Renal cortical epithelial cell (primary cell): ENCODE measurements at places on chromosomes 12 and 14. TPM values are rescaled to one million over a fixed set of nuclear protein-coding genes. Genes with fewer than 3 reads are reported as not detected.
A peak's percentile ranks its signal among the peaks of the same experiment; 100 is the strongest.

The TMEM30B gene
- 0.45 and 4.2 TPM in 2 replicates for total RNA-seq

DNA sequence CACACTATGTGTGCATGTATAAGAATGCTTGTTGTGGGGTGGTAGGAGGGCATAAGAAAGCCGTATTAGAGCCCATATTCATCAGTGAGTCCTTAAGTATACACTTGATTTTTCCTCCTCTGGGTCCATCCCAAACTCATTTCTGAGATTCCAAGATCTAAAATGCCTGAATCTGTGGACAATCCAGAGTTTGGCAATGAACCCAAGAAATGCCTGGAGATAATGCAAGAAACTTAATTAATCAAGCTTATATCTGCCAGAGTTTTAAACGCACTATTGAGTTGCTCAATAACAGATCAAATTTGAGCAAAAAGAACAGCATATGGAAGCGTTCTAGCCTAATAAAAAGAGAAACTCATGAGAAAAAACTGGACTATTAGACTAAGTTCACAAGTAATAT lies 143.4 kb upstream of the NAV3 start:
- DNase-seq: no peak

The NID2 gene
- 20.3 and 106 TPM in 2 replicates for total RNA-seq

DNA sequence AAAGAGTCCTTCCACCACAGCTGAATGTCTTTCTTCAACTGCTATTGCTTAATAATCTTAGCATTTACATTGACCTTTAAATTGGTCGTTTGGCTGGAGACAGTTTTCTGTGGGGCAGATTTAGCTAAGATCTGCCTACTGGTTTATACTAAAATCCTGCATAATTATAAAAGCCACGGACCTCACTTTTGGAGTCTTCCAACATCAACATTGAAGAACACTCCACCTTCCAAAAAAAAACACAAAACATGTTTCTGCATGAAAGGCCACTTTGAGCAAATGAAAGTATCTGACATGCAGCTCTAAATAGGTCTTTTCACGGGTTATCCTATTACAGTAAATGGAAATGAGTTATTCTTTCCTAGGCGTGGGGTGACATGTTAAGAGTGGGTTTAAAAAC lies 57.0 kb upstream of the KRR1 start:
- DNase-seq: no peak

The NRL gene
- 1.6 and 2.4 TPM in 2 replicates for total RNA-seq

GRCh38 chr12:40946612-40947194 lies 241.4 kb upstream of the PDZRN4 start:
- peak; percentile 48 for DNase-seq

GRCh38 chr14:95817271-95817670 lies 59.4 kb upstream of the TUNAR start:
- no peak for DNase-seq

- DNase-seq: no peak
Measured at GRCh38 chr12:59578254-59578653, 17.6 kb upstream of the SLC16A7 start.

GRCh38 chr14:101123618-101124510 lies 220.3 kb upstream of the RTL1 start:
- peak; percentile 11 for DNase-seq

The METAP2 gene
- total RNA-seq: 63.7 and 83.5 TPM in 2 replicates

DNA sequence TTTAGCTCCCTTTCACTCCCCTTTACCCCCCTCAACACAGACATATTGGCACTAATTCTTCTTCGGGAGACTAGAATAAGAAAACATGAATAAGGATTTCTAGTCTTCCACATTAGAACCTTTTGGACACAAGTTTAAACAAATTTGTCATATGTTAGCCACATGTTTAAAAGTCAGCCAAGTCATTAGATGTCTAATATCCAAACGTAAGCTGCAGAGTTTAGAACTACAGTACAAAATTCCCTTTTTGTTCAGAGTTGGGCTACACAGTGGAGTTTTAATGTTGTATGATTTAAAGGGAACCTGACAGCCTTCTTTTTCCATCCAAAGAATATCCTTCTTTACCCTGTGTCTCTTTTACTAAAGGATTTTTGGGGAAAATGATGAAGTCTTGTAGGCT lies 79.8 kb downstream of the PDE6H start:
- DNase-seq: no peak
